Ascending aorta (tissue), 2 donors: ENCODE measurements at places on chromosomes 3 and 15.

- no peak for DNase-seq
Observed at GRCh38 chr15:73590263-73590662, 42.9 kb downstream of the NPTN start.

- DNase-seq: no peak
Observed at GRCh38 chr3:148026009-148026588, 616.9 kb downstream of the ZIC1 start.

DNA sequence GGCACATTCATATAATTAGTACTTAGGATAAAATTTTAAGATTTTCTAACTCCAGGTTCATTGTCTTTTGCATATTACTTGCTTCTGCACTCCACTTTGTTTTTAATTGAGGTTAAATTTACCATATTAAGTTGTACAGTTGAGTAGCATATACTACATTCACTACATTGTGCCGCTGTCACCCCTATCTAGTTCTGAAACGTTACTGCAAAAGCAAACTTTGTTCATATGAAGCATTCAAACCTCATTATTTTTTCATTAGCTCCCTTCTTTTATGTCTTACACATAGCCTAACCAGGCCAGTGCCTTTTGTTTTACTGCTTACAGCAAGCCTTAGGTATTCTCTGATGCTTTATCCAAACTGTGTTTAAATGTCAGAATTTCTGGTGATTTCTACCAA is 183.1 kb upstream of the CGNL1 start:
- no peak for DNase-seq

GRCh38 chr15:31758126-31758525 is 272.2 kb upstream of the CHRNA7 start:
- DNase-seq: no peak

DNA sequence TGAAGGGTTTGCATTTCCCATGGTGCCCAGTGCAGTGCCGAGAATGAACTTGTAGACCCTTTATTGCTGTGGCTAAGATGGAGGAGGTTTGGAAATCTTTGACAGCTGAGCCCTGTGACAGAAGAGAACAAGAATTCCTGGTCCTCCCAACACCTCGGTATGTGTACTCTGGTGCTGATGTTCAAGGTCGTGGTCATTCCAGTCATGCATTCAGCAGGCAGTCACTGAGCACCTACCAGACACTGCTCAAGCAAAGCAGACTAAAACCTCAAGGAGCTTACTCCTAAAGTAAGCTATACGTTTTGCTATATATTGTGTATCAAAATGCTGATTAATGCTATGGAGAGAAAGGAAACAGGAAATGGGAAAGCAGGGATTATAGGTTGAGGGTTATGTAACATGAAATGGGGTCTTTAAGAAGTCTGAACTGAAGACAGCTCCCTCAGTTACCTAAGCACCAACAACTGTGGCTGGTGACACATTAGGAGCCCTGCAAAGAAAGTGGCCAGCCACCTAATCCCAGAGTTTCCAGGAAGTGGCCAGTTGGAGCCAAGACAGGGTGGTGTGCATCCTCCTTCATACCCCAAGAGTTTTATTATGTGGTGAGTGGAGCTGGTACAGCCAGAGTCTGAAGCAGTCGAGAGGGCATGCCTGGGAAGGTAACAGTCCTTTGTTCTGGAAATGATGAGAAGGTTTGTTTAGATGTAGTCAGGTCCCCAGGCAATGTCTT is 65.0 kb downstream of the CCNL1 start:
- DNase-seq: no peak

DNA sequence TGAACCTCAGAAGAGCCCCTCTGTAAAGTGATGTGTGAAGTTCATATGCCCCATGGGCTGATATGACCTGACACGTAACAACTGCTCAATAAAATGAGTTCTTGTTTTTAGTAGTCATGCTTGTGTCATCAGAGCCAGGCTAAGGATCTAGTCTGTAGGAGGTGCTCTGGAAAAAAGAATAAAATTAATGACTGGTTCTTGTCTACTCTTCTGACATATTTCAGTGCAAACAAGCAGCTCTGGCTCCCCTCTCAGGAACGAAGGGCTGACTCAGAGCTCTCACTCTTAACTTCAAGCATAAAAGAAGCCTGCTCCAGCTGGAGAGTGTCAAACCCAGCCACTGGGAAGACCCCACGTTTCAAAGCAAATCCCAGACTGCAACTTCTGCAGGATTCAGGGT is 77.0 kb downstream of the LRIG1 start:
- no peak for DNase-seq

- no peak for DNase-seq
Observed at GRCh38 chr3:65490114-65490513, 548.6 kb downstream of the MAGI1 start.

DNA sequence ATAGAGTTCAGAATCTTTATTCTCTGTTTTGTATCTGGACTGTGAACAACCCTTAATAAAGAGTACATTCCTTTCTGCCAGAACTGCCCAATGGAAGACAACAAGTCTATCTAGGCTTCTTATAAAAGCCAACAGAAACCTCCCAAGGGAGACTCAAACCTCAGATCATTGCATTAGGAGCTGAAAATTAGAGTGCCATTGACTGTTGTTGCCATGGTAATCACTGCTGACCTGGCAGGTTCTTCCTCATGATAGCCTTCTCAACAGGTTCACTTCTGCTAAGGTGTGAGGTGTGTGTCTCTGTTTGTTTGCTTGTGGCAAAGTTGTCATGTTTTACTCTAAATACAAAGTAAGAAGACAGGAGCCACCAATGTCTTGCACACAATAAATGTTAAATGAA is 79.2 kb downstream of the TMEM108 start:
- DNase-seq: no peak

- no peak for DNase-seq
Observed at GRCh38 chr3:194671511-194671899, 486 bp downstream of the LSG1 start.

- DNase-seq: no peak
Observed at GRCh38 chr15:40392986-40393948, 10.7 kb downstream of the KNSTRN start.

- no peak for DNase-seq
Observed at GRCh38 chr3:27659279-27660021, 62.7 kb downstream of the EOMES start.

DNA sequence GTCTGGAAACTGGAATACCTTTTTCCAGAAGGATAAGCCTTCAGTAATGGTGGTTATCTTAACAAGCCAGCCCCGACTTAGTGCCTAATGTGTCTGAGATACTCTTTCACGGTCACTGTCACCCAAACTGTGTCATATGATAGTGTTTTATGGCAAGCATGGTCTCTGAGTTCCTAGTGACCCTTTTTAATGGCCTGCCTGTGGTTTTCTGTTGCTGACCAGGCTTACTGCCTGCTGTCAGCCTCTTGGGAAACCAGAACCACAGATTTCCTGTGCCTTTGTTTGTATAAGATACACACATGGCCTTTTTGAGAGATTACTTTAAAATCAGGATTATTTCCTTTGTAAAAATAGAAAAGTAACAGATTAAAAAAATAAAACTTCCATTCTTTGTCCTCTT is 22.4 kb downstream of the HPS3 start:
- no peak for DNase-seq

- no peak for DNase-seq
Observed at GRCh38 chr15:66746231-66746605, 44.2 kb downstream of the SMAD6 start.

DNA sequence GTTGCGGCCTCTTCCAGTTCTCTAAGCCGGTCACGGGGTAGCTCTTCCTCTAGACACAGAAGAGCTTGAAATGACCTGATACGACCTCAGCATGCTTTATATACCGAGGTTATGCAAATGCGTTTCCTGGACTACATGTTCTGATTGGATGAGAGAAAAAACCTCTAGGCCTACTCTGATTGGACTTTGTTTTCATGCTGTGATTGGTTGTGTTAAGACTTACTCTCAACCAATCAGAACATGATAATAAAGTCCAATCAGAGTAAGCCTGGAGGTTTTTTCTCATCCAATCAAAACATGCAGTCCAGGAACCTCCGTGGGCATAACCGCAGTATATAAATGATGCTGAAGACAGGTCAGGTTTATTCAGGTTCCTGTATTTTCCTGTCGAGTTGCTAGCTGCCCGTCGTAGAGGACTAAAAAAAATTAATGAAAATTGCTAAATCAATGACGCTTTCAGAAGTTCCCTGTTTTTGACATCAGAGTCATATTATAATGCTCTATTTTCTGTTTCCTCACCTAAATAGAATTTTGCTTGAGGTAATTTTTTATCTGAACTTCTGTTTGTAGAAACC is 177.4 kb downstream of the POTEB3 start:
- no peak for DNase-seq

- peak; percentile 85 for DNase-seq
Observed at GRCh38 chr3:71582036-71582611, 1.4 kb downstream of the FOXP1 start.

GRCh38 chr15:56916825-56917477 is 1.5 kb upstream of the TCF12 start:
- no peak for DNase-seq

GRCh38 chr3:175057401-175057800 is 198.3 kb downstream of the NAALADL2 start:
- DNase-seq: no peak

GRCh38 chr3:4065085-4065484 is 238.1 kb upstream of the SETMAR start:
- DNase-seq: no peak

GRCh38 chr3:106114220-106114619 is 245.4 kb upstream of the CBLB start:
- no peak for DNase-seq

- no peak for DNase-seq
Observed at GRCh38 chr3:77588863-77589262, 549.0 kb downstream of the ROBO2 start.

DNA sequence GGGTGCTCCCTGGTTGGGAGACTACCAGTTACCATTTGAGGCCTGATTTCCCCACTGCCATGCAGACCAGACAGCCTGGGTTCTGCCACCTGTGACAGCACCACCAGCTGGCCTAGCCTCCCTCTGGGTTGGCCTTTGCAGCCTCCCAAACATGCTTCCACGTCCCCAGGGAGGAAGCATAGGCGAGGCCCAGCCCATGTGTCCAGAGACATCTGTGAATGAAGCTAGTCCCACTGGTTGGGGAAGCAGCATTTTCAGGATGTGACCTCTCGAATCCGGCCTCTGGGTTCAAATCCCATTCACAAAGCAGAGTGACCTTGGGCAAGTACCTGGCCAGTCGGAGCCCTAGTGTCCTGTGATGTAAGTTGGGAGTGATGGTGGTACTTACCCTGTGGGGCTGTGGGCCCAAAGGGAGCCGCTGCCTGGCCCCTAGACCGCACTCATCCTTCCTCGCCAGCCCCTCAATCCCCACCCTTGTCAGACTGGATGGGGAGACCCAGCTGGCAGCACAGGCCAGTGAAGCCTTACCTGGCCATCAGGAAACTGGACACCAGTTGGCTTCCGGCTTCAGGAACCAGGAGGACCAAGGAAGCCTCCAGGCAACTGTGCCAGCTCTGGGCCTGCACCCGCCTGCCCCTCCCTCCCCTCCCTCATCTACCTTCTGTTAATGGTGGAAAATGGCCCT is 6.0 kb downstream of the KLF15 start:
- no peak for DNase-seq

DNA sequence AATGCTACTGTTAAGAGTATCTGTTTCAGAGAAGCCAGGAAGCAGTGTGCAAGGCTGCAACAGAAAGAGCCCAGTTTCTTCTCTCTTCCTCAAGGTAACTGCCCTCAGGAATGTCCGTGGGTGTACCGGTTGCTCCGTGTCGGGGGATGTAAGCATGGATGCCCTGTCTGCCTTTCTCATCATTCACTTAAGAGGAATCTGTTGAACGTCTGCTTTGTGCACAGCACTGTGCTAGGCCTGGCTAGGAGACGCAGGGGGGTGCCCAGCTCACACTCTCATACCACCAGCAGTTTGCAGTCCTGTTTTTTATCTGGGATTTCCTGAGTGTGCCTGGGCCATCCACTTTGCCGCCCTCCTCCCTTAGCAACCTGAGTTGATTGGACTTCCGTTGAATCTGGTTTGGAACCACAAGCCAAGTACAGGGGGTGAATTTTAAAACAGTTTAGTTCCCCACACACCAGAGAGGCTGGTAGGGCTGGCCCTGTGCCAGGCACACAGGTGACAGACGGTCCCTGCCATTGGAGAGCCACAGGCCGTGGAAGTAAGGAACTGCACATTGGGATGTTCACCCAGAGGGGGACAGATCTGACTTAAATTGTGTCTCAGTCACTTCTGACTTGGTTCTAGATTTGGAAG is 11.2 kb downstream of the BOC start:
- DNase-seq: no peak

DNA sequence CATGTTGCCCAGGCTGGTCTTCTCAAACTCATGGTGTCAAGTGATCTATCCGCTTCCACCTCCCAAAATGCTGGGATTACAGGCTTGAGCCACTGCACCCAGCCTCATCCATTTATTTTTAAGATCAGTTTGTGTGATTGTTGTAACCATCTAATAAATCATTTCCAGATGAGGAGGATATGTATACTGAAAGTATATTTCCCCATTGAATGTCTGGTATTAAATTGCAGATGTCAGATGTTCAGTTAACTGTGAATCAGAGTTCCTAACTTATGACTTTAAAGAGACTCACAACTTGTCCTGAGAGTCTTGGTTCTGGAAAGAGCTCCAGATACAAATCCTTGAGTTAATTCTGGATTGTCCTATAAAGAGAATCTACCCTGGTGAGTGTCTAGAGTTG is 62.4 kb downstream of the TRIM71 start:
- no peak for DNase-seq

GRCh38 chr3:109874896-109875708 is 537.8 kb upstream of the DPPA4 start:
- no peak for DNase-seq

DNA sequence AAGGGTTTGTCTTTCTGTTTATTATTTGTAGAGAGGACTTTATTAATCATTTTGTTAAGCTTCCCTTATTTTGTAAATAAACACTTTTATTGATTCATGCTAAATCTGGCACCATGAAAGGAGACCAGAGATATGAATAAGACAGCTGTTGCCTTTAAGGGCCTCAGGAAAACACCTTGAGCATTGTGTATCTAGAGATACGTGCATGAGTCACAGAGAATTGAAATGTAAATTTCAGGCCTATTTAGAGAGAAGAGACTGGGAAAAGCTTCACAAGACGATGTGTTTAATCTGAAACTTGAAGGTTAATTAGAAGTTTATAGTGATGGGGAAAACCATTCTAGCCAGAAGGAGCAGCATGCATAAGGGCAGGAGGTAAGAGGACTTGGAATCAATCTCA is 28.6 kb upstream of the UTS2B start:
- DNase-seq: no peak

GRCh38 chr3:196012941-196013476 is 68.9 kb downstream of the TFRC start:
- DNase-seq: no peak

GRCh38 chr15:59814409-59814808 is 125.3 kb upstream of the BNIP2 start:
- DNase-seq: no peak

GRCh38 chr3:131386429-131387165 is 5.0 kb downstream of the NUDT16 start:
- peak; percentile 83 for DNase-seq

- DNase-seq: no peak
Observed at GRCh38 chr15:71133747-71134472, 18.6 kb downstream of the THSD4 start.

- DNase-seq: peak; percentile 75
Observed at GRCh38 chr3:194255252-194256039, 95.7 kb downstream of the CPN2 start.

GRCh38 chr3:150090877-150091276 is 120.2 kb upstream of the PFN2 start:
- DNase-seq: no peak
